ENCODE measurements at places on chromosomes 1 and 21.

DNA sequence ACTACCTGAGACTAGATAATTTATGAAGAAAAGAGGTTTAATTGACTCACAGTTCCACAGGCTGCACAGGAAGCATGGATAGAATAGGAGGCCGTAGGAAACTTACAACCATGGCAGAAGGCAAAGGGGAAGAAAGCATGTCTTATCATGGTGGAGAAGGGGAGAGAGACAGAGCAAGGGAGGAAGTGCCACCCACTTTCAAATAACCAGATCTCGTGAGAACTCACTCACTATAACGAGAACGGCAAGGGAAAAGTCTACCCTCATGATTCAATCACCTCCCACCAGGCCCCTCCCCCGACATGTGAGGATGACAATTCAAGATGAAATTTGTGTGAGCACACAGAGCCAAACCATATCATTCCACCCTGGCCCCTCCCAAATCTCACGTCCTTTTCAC lies 4.7 kb upstream of the C21orf91 start:
- DNase-seq, result no peak

DNA sequence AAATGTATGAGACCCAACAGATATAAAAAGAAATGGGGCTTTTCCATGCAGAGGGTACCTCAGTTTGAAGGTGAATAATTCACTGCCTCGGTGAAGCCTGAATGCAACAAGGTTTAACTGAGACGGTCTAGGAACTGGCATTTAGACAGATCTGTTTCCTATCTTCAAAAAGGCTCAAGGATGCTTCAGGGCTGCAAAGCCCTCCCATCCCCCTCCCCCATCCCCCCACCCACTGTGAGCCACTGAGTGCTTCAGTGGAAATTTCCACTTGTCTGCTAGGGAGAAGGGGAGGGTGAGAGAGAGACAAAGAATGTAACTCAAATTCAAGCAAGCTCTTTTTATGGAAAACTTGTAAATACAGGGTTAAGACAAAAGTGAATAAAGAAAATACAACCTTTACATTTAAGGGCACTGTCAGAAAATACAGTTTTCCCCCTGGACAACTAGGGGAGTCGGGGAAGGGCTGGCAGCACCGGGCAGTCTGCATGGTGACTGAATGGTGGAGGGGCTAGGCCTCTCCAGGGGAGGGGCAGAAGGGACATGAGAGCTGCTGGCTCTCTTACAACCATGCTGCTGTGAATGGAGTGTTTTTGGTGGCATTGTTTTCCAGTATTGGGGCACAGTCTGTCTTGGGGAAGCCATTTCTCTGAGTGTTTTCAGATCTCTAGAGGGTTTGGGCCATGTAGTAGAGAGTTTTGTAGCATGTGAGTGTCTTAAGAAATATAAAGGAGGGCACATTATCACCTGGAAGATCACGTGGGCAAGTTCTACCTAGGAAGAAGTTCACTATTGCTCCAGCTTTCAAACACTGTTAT lies 56.7 kb downstream of the MRPS6 start:
- DNase-seq, result no peak

DNA sequence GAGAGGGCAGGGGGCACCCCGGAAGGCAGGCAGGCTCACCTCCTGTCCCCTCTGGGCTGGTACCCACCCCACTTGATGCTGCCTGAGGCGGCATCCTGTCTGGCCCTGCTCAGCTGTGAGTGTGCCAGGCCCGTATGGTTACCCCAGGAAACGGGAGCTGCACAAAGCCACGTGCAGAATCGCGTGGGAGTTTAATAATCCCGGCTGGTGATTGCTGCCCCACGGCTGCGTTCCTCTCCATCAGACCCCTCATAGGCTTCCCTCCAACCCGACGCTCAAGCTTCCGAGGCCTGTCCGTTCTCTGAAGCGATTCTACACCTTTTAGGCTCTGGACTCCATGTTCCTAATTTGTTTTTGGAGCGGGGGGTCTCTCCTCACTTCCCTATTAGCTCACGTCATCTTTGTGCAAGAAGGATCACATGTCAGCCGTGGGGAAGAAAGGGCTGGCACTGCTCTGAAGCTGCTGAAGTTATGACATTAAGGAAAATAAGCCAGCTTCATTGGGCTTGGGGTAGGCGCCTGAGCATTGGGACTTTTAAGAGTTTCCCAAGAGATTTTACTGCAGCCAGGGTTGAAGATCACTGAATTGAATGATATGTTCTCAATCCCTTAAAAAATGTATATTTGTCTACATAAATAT lies 1.1 kb upstream of the B3GALT5 start:
- DNase-seq, result no peak

- no peak for DNase-seq
Observed at GRCh38 chr1:18578271-18578670, 52.4 kb upstream of the PAX7 start.

DNA sequence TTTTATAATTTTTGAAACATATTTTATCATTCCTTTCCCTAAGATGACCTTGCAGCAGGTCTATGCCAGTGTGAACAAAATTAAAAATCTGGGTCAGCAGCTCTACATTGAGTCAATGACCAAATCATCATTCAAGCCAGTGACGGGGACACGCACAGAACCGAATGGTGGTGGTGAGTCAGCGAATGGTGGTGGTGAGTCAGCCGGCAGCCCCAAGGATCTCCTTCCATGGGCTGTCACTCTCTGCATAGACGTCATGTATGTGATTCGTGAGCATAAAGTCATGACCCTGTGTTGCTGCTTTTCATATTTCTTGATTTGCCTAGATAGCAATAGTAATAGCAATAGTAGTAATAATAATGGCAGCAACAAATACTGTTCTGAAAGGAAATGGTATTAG lies 26.3 kb downstream of the PER3 start:
- DNase-seq, result peak; percentile 37

DNA sequence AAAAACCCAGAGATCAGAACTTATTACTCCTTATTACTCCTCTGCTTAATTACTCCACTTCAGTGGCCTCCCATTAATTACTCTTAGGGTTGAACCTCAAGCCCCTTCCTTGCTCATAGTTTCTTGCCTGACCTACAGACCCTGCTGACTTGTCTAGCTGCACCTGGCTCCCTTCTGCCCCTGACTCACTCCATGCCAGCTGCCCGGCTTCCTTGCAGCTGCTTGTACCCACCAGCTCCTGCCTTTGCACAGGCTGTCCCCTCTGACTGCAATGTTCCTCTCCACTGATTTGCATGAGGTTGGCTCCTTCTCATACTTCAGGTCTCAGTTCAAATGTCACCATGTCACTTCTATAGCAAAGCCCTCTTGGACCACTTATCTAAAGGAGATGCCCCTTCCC lies 1.9 kb upstream of the PTPRU start:
- no peak for DNase-seq

DNA sequence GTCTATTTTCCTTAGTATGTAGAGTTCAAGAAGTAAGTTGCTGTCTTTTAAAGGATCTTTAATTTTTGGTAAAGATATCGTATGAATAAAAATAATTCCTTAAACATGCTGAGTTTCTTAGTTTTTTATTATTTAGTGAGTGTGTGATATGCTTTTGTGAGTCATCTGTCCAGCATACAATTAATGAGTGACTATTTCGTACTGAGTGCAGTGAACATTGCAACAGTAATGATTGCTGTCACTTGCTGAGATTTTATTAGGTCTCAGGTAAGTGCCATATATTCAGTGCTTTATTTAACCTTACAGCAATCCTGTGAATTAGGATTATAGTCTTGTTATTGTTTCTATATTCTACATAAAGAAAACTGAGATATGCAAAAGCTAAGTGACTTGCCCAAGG lies 22.6 kb downstream of the MIGA1 start:
- no peak for DNase-seq

GRCh38 chr1:208176649-208177048 lies 67.5 kb downstream of the PLXNA2 start:
- DNase-seq, result no peak

DNA sequence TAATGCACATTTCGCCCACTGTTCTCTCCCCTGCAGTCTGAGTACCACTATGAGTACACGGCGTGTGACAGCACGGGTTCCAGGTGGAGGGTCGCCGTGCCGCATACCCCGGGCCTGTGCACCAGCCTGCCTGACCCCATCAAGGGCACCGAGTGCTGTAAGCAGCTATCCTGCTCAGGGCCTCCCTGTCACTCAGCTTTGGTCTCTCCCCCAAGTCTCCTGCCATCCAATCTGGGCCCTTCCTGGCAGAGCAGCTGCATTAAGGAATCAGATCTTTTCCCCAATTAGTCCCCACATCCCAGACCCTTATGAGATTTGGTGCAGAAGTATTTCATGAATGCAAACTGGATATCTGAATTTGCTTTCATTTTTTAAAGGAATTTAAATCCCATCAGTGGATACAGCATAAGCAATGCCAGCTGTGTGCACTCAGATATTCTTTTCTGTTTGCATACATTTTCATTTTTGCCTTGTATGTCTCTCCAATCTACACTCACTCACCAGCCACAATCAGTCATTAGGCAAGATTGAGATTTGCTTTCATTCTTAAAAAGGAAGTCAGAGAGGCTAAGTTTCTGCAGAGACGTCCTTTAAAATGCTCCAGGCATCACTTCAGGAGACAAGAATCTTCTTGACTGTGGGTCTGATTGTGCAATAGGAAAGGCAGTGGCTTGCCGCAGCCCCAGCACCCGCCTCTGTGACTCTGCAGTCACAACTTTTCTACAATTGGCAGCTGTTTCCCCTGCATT lies 48.1 kb downstream of the ELAPOR1 start:
- peak; percentile 87 for DNase-seq

DNA sequence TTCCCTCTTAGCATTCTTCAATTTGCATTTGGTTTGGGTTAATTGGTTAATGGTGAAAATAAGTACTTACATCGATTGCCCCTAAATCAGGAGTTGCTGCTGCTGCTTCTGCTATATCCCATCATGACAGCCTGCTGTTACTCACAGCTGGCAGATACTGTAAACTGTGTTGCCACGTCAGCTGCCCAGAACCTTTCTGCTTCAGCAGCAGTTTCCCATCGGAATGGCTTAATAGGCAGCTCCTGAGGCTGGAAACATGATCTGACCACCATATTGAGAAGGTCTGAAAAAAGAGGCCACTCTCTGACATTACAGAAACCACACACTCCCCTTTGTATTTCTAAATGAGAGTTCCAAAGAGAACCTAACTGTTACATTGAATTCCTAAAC lies 14.3 kb upstream of the SEC16B start:
- peak; percentile 87 for DNase-seq

DNA sequence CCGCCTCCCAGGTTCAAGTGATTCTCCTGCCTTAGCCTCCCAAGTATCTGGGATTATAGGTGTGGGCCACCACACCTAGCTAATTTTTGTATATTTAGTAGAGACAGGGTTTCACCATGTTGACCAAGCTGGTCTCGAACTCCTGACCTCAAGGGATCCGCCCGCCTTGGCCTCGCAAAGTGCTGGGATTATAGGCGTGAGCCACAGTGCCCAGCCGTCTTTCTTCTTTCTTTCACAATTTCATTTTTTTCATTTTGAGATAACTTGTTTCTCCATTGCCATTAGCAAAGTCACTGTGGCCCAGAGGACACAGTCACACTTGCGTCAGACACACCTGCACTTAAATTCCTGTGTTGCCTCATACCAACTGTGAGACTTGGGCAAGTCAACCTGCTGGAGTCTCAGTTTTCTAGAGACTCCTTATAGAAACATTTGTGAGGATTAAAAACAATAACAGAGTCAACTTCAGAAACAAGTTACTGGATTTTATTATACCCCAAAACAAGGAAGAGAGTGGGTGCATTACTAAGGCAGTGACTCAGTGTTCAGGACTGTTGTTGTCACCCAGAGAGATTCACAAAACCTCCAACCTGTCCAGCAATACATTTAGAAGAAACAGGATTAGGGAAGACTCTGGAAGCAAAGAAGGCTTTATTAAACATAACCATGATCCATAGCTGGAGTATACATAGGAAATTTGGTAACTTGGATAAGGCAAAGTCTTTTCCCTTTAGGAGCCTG lies 2.6 kb downstream of the TEDDM1 start:
- no peak for DNase-seq

DNA sequence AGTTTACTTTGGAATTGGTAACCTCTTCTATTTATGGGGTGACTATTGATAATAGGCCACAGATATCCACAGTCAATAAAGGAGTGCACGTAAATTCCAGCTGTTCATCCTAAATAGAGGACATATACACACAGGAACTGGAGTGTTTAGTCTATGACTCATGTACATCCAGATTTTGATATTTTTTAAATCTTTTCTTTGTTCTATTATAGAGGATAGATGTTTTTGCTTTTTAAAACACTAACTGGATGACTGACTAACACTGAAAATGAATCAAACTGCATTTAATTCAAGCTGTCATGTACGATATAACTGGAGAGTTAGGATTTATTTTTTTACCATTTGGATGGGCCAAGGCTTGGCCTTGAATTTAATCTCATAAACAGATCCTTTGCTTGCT lies 45.9 kb downstream of the RGL1 start:
- DNase-seq, result no peak

- no peak for DNase-seq
Observed at GRCh38 chr1:176559878-176560277, 96.9 kb downstream of the PAPPA2 start.

DNA sequence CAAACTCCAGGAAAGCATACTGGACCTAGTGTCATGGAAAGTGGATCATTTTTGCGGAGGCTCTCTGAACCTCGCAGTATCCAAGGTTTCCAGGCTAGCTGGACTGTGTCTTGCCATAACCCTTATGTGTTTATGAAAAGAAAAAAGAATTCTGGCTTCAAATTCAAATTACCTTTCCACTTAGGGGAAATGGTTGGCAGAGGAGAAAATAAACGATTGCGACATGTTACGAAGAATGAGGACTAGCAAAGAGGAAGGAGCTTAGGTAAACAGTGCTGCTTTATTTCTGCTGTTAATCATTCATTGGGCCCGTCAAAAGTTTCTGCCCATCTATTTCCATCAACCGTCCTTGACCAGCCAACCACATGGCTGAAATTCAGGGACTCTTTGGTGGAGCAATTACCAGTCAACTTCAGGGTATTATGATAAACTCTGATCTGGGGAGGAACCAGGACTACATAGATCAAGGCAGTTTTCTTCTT lies at the start of gene C4BPA:
Gene C4BPA, plus strand, starts transcription at position 342 of the 482 bp plus-strand sequence. CDS start 8,793 bp downstream, outside the sequence.
- no peak for DNase-seq

- no peak for DNase-seq
Observed at GRCh38 chr1:203148579-203148978, 21.1 kb downstream of the ADORA1 start.

DNA sequence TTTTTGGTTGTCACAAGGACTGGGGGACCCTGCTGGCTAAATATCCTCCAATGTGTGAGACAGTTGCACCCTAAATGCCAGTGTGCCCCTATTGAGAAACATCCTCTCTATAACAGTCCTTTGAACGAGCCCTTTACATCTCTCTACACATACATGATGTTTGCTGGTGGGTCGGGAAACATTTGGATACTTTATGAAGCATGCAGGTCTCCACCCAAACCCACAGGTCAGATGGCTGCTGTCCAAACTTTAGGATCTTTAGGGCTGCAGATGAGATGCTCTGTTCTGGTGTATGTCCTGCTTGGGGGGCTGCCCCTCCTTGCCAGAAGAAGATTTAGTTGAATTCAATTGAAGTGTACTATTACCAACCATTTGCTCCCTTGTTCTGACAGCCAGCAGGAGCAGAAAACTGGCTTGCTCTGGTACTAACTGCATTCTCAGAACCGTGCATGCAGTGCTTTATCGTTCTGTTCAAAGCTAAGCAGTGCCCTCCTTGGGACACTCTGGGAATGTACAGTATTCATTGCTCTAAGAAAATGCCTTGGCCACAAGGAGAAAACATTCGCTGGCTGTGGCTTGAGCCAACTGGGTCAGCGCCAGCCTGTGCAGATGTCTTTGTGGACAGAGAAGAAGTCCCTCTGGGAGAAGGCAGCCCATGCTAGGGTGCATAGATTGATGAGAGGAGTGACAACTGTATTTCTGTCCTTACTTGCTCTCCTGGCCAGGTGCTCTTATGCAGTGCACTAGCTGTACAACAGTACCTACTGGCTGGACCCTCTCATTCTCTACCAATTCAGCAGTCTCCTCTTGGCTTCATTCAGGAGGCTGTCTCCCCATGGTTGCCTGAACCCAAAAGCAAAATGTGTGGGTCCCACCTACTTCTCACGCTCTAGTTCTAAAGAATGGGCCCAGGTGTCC lies 61.4 kb upstream of the DIRAS3 start:
- DNase-seq, result no peak
